Activated CD8-positive, alpha-beta T cell treated with anti-CD3 and anti-CD28 coated beads for 36 hours (primary cell): ENCODE measurements at places on chromosomes 1 and 21. TPM values are rescaled to one million over a fixed set of nuclear protein-coding genes. Genes with fewer than 3 reads are reported as not detected.

DNA sequence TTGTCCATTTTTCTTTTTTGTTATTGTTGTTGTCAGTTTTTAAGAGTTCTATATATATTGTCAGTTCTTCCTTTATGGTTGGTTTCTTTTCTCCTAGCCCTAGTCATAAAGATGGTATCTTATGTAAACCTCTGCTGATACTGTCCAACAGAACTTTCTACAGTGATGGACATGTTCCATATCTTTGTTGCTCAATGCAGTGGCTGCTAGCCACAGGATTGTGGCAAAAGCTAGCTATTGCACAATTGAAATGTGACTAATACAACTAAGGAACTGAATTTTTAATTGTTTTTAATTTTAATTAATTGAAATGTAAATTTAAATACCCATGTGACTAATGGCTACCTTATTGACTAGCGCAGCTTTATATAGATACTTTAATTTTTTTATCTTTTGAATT is 411.8 kb upstream of the PTBP2 start:
- H3K27ac ChIP-seq, result no peak overlapping the region
- no peak overlapping the region for H3K4me3 ChIP-seq
- no peaks in the 10 kb centered on the region for H3K27me3 ChIP-seq
- no peak for DNase-seq
- H3K36me3 ChIP-seq, result no peaks in the 10 kb centered on the region
- H3K4me1 ChIP-seq, result no peaks in the 10 kb centered on the region

DNA sequence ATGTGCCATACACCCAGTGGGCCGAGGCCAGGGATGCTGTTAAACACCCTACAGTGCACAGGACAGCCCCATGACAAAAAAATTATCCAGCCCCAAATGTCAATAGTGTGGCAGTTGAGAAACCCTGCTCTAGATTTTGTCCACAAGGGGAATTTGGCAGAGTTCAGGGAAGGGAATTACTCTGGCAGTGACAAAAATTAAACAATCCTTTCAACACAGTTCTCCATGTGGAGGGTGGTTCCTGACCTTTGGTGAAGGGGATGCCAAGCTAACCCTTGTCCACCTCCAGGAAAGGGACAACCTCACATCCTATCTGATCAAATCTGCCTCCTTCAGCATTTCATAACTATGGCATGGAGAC is 28.4 kb upstream of the CD84 start:
- peak overlapping the region; percentile 89 for H3K27ac ChIP-seq
- peaks cover 57% of the 10 kb centered on the region for H3K4me1 ChIP-seq
- no peak overlapping the region for H3K4me3 ChIP-seq
- peaks cover 67% of the 10 kb centered on the region for H3K36me3 ChIP-seq
- H3K27me3 ChIP-seq, result no peaks in the 10 kb centered on the region

- peaks cover 4% of the 10 kb centered on the region for H3K27me3 ChIP-seq
- DNase-seq, result no peak
- peaks cover 13% of the 10 kb centered on the region for H3K4me1 ChIP-seq
- peak overlapping the region; percentile 84 for H3K4me3 ChIP-seq
- H3K27ac ChIP-seq, result peak overlapping the region; percentile 66
These were observed 478 bp downstream of the MAD2L2 start for GRCh38 chr1:11680270-11681070.

DNA sequence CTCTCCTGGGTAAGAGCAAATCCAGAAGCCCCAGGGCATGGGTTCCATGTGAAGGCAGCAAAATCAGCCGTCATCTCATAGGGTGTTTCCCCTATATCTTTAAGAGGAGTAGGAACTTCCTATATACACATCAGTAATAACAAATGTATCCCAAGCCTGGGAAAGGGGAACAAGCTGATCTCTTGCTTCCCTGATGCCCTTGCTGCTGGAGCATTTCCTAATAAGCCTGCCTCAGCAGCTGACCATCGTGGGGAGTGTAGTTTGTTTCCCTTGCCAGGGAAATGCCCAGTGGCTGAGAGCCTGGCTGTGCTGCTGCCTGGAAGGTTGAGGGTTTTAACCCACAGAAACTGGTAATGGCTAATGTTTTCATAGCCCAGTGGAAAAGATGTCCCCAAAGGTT is 177.0 kb downstream of the NPHP4 start:
- H3K27me3 ChIP-seq, result peaks cover 11% of the 10 kb centered on the region
- no peak overlapping the region for H3K27ac ChIP-seq
- H3K4me3 ChIP-seq, result no peak overlapping the region
- DNase-seq, result no peak

DNA sequence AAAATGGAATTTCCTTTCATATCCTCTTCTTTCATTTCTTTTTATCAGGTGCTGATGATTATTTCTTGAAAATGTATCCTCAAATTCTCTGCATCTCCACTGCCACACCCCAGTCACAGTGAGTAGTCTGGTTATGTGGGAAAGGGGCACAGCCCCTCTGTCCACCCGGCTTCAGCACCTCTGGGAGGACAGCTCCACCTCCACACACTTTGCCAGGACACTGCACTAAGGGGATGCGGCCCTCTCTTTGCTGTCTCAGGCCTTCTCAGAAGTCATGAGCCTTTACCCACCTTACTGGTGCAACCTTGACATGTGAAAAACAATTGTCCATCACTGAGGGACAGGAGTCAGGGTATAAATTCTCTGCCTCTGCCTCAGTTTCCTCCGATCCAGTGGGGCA is 433.1 kb downstream of the PCP4 start:
- no peak overlapping the region for H3K4me3 ChIP-seq
- no peak overlapping the region for H3K27ac ChIP-seq
- H3K4me1 ChIP-seq, result no peaks in the 10 kb centered on the region
- no peaks in the 10 kb centered on the region for H3K36me3 ChIP-seq
- no peaks in the 10 kb centered on the region for H3K27me3 ChIP-seq
- no peak for DNase-seq

DNA sequence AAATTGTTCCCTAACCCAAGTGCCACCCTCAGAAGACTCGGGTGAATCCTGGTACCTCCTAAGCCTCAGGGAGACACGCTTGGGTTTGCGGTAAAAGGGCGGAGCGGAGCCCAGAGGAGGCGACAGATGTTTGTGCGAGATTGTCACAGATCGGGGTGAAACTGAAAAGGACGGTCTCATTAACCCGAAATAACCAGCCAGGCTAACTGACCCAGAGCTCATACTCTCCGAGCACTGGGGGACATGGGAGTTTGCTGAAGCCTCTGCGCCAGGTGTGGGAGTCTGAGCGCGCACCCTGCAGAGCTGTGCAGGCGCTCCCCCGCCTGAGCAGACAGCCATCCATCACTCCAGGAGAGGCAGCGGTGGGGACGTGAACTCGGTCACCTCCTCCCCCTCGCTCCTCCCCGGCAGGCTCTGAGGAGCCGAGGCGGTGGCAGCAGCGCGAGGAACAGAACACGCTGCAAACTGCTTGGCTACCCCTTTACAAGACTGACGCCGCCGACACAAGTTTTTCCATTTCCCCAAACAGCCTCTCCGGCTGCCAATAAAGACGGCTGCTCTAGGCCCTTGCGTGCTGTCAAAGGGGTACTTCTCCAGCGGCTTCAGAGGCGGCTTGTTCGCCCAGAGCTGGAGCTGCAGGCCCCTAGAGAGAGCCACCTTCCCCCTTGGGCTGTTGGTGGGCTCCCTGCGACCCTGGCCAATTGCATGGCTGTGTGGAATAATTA is 43.5 kb downstream of the RRAGC start:
- no peaks in the 10 kb centered on the region for H3K36me3 ChIP-seq
- H3K27ac ChIP-seq, result no peak overlapping the region
- no peak overlapping the region for H3K4me3 ChIP-seq
- peaks cover 7% of the 10 kb centered on the region for H3K4me1 ChIP-seq

- H3K27ac ChIP-seq, result no peak overlapping the region
- peaks cover 13% of the 10 kb centered on the region for H3K36me3 ChIP-seq
- H3K4me3 ChIP-seq, result no peak overlapping the region
These were observed 59.0 kb upstream of the EDEM3 start for GRCh38 chr1:184813528-184814089.

Gene DPM3
- 37.1 TPM for total RNA-seq

GRCh38 chr1:75170011-75170410 is 35.8 kb downstream of the LHX8 start:
- no peak overlapping the region for H3K27ac ChIP-seq
- no peaks in the 10 kb centered on the region for H3K4me1 ChIP-seq
- DNase-seq, result no peak

- H3K4me1 ChIP-seq, result peaks cover 13% of the 10 kb centered on the region
- H3K27ac ChIP-seq, result peak overlapping the region; percentile 52
- no peaks in the 10 kb centered on the region for H3K36me3 ChIP-seq
These were observed 4.6 kb upstream of the FNDC10 start for GRCh38 chr1:1604374-1605033.

DNA sequence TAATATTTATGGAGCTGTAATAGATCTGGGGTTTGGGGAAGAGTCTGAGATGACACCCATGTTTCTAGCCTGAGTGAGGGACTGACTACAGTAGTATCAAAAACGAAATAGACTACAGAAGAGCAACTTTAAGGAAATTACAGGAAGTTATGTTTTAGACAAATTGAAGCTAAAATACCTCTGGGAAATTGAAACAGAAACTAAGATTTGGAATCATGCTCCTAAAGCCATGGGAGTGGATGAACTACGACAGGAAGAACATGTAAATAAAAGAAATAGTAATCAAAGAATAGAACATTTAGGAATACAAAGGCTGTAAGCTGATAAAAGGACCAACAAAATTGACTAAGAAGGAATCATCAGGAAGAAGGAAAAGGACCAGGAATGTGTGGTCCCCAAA is 68.9 kb downstream of the KIAA0319L start:
- H3K4me3 ChIP-seq, result no peak overlapping the region
- no peak for DNase-seq
- H3K36me3 ChIP-seq, result peaks cover 17% of the 10 kb centered on the region
- no peak overlapping the region for H3K27ac ChIP-seq
- H3K4me1 ChIP-seq, result peaks cover 14% of the 10 kb centered on the region

Gene MFAP2
- not detected for total RNA-seq

- no peak overlapping the region for H3K4me3 ChIP-seq
- no peaks in the 10 kb centered on the region for H3K27me3 ChIP-seq
- H3K4me1 ChIP-seq, result no peaks in the 10 kb centered on the region
These were observed 119.2 kb upstream of the NGF start for GRCh38 chr1:115457289-115457688.

Gene TEX38
- not detected for total RNA-seq

GRCh38 chr1:243288062-243288461 is 32.2 kb downstream of the SDCCAG8 start:
- no peak overlapping the region for H3K4me3 ChIP-seq
- peaks cover 58% of the 10 kb centered on the region for H3K36me3 ChIP-seq
- H3K4me1 ChIP-seq, result peaks cover 23% of the 10 kb centered on the region
- no peak for DNase-seq
- H3K27me3 ChIP-seq, result no peaks in the 10 kb centered on the region

Gene C8A
- total RNA-seq, result not detected

DNA sequence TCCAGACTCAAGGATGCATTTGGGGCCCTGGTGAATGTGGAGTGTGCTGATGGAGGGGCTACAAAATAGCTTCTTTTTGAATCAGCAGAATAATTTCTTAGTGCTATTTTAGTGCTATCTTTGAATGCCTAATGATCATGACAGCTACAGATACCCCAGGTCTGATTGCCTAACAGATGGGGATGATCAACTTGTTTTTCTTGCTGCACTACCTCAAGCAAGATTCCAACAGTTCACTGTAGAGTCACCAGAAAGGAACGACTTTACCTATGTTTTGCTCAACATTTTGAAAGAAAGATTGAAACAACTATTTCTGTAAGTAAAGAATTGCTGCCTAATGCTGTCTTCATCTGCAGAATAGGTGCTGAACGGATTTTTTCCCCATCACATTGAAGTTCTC is 42.6 kb upstream of the VAV3 start:
- no peak overlapping the region for H3K4me3 ChIP-seq
- H3K4me1 ChIP-seq, result peaks cover 18% of the 10 kb centered on the region
- no peaks in the 10 kb centered on the region for H3K27me3 ChIP-seq
- no peak overlapping the region for H3K27ac ChIP-seq

DNA sequence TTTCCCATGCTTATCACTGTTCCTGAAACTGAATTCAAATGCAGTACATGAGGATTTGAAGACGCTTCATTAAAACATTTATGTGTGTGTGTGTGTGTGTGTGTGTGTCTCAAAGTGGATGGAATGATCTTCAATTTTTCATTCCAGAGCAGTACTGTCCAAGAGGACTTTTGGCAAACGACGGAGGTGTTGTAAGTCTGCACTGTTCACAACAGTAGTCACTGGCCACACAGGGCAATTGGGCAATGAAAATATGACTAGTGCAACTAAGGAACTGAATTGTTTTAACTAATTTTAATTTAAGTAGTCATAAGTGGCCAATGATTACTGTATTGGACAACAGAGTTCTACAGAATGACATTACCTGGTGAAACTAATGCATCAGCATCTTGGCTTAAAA is 5.0 kb downstream of the TAF5L start:
- no peaks in the 10 kb centered on the region for H3K27me3 ChIP-seq
- H3K4me1 ChIP-seq, result peaks cover 49% of the 10 kb centered on the region
- no peak overlapping the region for H3K4me3 ChIP-seq
- no peak overlapping the region for H3K27ac ChIP-seq
- H3K36me3 ChIP-seq, result peaks cover 3% of the 10 kb centered on the region

DNA sequence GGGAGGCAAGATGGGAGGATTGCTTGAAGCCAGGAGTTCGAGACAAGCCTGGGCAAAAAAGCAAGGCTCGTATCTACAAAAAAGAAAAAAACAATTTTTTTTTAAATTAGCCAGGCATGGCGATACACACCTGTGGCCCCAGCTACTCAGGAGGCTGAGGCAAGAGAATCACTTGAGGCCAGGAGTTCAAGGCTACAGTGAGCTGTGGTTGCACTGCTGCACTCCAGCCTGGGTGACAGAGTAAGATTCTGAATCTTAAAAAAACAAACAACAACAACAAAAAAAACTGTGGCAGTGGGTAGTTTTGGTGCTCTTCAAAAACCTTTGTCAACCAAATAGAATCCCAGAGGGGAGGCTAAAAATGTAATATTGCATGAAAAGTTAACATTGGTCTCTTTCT is 734 bp downstream of the PTPN22 start:
- peaks cover 36% of the 10 kb centered on the region for H3K36me3 ChIP-seq
- H3K4me1 ChIP-seq, result peaks cover 60% of the 10 kb centered on the region
- DNase-seq, result peak; percentile 53
- peak overlapping the region; percentile 98 for H3K27ac ChIP-seq
- no peaks in the 10 kb centered on the region for H3K27me3 ChIP-seq
- H3K4me3 ChIP-seq, result peak overlapping the region; percentile 91

DNA sequence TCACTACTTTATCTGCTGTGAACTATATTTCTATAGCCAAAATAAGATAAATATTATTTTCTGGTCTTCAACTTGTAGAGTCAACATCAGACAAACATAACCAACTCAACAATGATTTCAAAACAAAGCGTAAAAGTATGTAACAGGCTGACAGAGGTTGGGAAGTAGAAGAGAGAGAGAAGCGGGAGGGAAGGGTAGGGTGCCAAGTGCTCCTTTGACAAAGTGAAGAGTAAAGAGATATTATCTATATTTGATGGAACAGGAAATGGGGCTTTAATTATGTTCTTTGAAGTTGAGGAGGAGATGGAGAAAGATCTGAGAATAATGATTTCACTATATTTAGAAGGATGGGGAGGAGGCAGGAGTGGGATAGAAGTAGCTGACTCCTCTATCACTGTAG is 70.1 kb downstream of the DNTTIP2 start:
- no peaks in the 10 kb centered on the region for H3K27me3 ChIP-seq
- H3K27ac ChIP-seq, result no peak overlapping the region
- H3K4me1 ChIP-seq, result no peaks in the 10 kb centered on the region
- no peak overlapping the region for H3K4me3 ChIP-seq

Gene ITLN1
- not detected for total RNA-seq
